ENCODE measurements at places on chromosomes 7 and 10.

- DNase-seq: no peak
These were observed 140.3 kb downstream of the GPR85 start for GRCh38 chr7:112946350-112946749.

DNA sequence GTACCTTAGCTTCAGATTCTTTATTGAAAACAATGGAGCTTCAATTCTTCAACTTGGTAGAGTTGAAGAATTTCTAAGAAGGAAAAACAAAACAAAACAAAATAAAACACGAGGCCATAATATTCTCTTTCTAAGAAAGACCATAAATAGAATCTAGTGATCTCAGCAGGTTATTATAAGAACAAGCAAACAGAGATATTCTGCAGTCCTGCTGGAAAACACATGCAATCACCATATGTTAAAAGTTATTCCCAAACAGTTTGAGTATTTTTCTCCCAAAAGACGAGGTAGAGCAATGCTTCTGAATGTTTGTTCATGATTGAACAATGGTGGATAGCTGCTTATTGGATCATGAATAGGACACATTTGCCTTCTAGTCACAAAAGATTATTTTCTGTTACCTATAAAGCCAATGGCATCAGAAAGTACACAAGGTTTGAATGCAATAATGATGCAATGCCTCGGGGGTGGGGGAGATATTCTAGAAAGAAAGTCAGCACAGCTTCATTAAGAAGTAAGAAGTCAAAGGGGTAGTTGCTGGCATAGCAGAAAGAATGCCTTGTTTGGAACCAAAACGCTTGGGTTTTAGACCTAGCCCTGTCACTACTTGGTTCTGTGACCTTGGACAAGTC is 59.3 kb downstream of the CREB3L2 start:
- DNase-seq: no peak

- DNase-seq: no peak
These were observed 9.4 kb upstream of the CYCS start for GRCh38 chr7:25134358-25135010.

GRCh38 chr10:78798976-78799730 is 269.6 kb upstream of the ZMIZ1 start:
- DNase-seq: no peak

GRCh38 chr7:30169579-30169978 is 34.8 kb downstream of the MTURN start:
- no peak for DNase-seq

DNA sequence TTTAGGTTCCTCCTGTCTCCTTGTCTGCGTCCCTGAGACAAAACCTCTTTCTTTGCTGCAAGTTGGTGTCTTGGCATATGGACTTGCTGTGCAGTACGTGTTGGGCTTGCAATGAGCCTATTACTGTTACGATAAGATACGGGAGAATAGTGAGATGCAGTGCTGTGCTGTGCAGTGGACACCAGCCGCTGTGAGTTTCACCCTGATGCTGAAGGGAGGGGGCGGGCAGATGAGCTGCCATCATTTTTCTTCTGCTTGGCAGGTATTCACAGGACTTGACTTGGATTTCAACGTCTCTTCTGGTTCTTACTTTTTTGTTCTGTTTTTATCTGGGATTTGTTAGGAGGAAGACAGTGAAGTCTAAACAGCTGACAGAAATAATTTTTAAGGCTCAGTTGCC is 257.1 kb upstream of the PITRM1 start:
- no peak for DNase-seq
